ENCODE measurements at places on chromosomes 4 and X.

DNA sequence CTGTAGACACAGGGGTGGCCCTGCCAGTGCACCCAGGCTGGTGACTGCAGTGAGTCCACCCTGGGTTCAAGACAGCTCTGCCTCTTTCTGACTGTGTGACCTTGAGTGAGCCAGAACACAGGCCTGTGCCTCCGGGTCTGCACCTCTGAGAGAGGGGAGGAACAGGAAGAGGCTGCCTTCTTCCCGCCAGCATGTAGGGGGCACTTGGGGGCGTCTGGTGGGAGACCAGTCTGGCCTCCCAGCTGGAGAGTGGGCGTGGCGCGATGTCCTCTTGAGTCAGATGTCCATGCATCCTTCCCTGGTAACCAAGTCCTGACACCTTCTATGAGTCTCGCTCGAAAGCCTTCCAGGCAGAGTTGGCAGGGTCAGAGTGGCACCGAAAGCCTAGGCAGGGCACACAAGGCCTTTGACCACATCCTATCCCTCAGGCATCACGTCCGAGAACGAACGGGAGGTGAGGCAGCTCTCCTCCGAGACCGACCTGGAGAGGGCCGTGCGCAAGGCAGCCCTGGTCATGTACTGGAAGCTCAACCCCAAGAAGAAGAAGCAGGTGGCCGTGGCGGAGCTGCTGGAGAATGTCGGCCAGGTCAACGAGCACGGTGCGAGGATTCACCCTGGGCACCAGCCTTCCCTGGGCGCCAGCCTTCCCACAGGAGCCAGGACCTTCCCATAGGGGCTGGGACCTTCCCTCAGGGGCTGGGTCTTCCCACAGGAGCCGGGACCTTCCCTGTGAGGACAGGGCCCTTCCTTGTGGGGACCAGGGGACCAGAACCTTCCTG lies 21.3 kb downstream of the WFS1 start:
- no peak for DNase-seq

GRCh38 chrX:115467961-115468360 lies 93.0 kb upstream of the PLS3 start:
- DNase-seq: no peak

- no peak for DNase-seq
These were observed 19.8 kb upstream of the SGMS2 start for GRCh38 chr4:107804956-107805355.

DNA sequence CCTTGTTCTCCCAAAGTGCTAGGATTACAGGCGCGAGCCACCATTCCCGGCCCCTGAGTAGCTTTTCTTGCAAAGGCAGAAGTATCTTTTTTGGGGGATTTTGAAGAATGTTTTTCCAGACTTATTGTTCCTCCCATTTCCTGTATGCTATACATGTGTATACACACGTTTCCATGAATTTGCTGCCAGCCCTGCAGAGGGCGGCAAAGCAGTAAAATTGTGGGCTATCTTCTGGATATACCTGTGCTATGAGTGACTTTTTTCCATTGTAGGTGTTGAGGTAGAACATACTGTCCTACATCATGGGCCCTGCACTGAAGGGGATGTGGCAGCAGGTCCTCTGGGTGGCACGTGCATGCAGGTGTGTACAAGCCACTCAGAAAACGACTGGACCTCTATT lies 16.9 kb upstream of the MED28 start:
- no peak for DNase-seq

GRCh38 chrX:39900777-39901170 lies 197.0 kb downstream of the BCOR start:
- DNase-seq: no peak

- no peak for DNase-seq
These were observed 362.0 kb downstream of the CBLL2 start for GRCh38 chrX:22634751-22635150.

DNA sequence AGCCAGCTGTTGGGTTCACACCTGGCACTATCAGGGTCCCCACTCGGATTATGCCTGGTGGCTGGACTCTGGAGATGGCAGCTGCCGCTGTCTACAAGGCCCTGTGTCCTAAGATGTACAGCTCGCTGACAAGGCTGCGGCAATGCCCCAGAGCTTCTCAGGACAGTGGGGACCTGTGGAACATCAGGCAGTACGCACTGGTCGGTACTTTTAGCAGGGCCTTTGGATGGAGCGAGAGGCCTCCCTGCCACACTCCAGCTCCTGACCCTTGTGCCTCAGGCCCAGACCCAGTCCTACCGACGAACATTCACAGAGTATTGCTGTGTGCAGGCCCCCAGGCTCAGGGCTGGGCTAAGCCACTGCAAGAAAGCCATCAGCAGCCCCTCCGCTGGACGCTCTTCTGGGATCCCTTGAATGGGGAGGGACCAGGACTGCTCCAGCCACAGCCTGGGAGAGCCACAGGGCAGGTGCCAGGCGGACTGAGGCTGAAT lies 45.7 kb upstream of the HMX1 start:
- DNase-seq: no peak

- DNase-seq: no peak
These were observed 165.9 kb downstream of the IL15 start for GRCh38 chr4:141802333-141802732.

DNA sequence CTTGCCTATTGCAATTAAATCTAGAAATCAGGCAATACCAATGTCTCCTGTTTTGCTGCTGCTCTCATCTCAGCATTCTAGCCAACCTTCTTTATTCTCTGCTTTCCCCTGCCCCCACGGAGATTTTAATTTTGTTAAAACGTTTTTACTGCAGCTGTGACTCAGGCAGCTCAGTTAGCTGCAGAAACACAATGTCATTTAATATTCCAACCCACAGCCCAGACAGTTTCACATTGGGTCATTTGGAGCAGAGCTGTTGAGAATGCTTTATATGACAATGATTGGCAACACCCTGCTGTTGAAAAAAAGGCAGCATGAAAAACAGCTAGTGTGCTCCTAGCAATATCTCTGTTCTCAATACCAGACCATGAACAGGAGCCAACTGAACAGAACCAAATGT lies 12.6 kb upstream of the SLC10A4 start:
- DNase-seq: no peak

GRCh38 chrX:6159468-6159867 lies 69.2 kb downstream of the NLGN4X start:
- DNase-seq: no peak

GRCh38 chr4:8647626-8648025 lies 55.1 kb downstream of the CPZ start:
- no peak for DNase-seq

DNA sequence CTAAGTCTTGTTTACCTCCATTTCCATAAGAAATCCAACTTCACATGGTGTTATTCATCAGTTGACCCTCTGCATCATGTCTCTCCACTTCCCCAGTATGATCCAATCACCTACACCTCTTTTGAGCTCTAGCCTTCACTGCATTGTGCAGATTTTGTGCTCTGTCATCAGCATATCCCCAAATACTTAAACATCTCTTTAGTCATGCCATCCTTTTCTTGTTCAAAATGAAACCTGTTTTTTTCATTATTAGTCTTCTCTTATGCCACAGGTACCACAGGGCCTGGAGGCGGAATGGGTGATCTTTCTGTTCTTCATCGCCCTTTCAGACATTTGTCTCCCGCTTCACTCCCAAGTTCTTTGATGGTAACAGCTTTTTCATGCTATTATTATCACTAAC lies 382.7 kb upstream of the GALNTL6 start:
- no peak for DNase-seq

DNA sequence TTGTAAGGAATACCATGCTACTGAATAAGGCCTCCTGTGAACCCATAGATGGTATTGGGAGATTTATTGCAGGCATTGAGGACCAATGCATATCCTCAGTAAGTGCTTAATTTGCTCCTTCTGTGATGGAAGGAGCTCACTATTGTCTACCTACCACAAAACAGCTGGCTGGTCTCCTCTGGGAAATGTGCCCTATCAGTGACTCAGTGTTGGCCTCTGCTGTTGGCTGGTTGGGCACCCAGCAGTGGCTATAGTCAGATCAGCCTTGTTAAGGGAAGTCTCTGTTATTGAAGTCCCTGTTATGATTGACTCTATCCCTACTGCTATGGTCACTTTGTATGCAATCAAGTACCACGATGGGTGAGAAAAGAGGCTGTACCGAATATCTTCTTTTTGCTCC lies 27.5 kb upstream of the OTUD4 start:
- DNase-seq: no peak

Data from kidney capillary endothelial cell (primary cell).